NCI-H1105 treated with DMSO at 0.1 percent for 48 hours (cell line): ENCODE measurements at places on chromosomes 3 and 15.

- no peak for DNase-seq
These were observed 19.3 kb upstream of the GPX1 start for GRCh38 chr3:49377483-49377882.

- DNase-seq: peak; percentile 75
These were observed 515.9 kb downstream of the NLGN1 start for GRCh38 chr3:173913397-173913796.

DNA sequence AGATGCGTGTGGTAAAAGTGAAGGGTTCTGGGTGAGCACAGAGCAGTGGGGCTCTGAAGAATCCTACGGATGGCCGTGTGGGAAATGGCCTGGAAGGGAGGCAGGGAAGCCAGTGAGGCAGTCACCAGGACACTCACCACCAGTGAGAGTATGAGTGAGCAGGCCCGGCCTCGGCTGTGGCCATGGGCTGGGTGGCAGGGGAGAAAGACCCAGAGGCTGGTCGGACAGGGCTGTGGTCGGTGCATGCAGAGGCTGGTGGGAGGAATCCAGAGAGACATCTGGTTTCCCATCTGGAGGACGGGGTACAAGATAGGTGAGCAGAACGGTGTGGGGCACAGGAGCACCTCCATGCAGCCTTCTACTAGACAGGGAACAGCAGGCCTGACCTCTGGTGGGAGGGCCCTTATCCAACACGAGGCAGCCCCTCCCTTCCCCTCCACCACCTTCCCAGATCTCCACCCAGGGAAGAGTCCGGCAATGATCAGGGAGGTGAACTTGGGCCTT, 10.1 kb downstream of the PCSK6 start:
- DNase-seq: no peak

DNA sequence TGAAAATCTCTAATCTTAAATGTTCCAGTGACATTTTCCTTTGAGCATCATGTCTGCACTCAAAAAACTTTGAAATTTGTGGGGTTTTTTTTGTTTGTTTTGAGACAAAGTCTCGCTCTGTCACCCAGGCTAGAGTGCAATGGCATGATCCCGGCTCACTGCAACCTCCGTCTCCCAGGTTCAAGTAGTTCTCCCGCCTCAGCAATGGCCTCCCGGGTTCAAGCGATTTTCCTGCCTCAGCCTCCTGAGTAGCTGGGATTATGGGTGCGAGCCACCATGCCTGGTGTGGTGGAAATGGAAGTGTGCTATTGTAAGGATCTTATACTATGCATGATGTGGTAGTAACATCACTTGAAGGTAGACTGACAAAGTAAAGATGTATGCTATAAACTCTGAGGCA, 42.5 kb downstream of the TKT start:
- no peak for DNase-seq

GRCh38 chr3:52679811-52680210, 5.9 kb downstream of the PBRM1 start:
- no peak for DNase-seq

GRCh38 chr3:183193762-183194689, 31.5 kb upstream of the LAMP3 start:
- DNase-seq: peak; percentile 89

DNA sequence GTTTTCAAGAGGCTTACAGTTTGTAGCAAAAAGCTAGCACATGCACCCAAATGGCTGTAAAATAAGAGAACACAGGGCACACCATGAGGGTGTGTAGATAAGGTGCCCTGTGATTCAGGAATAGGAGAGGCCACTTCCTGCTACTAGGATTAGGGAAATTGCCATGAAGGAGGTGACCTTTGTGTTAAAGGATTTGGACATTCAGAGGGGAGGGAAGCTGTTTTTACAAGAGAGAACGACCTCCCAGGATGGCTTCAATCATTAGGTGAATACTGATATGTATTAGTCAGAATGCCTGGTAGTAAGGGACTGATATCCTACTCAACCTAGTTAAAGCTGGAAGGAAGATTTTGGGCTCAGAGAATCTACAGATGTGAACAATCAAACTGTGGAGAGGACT, 35.7 kb upstream of the ABHD17C start:
- DNase-seq: no peak

DNA sequence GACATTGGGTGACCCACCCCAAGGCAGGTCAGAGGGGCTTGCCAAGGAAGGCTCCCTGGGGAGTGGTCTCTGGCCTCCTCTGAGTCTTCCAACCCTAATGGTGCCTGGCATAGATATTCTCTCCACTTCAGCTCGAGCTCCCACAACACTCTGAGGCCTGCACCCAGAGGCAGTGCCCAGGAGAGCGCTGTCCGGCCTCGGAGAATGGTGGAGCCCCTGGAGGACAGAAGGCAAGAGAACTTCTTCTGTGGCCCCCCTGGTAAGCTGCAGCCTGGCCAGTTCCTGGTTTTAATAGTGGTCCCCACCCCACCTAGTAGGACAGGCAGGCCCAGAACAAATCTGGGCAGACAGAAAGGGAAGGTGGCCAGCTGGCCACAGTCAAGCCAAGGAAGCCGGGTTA, 7.0 kb downstream of the DISP2 start:
- no peak for DNase-seq
